ENCODE measurements at places on chromosomes 1 and 21.

GRCh38 chr1:66695116-66695515 lies 57.1 kb upstream of the DYNLT5 start:
- DNase-seq, result no peak

GRCh38 chr1:29211086-29212030 lies 19.4 kb downstream of the MECR start:
- DNase-seq, result no peak

- DNase-seq, result no peak
Observed at GRCh38 chr1:41478118-41478748, 6.2 kb downstream of the EDN2 start.

DNA sequence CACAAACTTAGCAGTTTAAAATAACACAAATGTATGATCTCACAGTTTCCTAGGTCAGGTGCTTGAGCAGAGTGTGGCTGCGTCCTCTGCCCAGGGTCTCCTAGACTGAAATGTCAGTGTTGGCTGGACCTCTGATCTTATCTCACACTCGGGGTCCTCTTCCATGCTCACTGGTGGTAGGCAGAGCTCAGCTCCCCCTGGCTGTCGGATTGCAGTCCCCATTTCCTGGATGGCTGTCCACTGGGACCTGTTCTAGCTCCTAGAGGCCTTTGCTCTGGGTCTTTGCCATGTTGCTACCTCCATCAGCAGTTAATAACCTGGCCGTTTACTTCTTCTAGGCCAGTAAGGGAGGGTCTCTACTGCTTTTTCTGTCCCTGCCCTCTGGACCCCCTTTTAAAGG lies 107.5 kb downstream of the PCNX2 start:
- DNase-seq, result no peak

DNA sequence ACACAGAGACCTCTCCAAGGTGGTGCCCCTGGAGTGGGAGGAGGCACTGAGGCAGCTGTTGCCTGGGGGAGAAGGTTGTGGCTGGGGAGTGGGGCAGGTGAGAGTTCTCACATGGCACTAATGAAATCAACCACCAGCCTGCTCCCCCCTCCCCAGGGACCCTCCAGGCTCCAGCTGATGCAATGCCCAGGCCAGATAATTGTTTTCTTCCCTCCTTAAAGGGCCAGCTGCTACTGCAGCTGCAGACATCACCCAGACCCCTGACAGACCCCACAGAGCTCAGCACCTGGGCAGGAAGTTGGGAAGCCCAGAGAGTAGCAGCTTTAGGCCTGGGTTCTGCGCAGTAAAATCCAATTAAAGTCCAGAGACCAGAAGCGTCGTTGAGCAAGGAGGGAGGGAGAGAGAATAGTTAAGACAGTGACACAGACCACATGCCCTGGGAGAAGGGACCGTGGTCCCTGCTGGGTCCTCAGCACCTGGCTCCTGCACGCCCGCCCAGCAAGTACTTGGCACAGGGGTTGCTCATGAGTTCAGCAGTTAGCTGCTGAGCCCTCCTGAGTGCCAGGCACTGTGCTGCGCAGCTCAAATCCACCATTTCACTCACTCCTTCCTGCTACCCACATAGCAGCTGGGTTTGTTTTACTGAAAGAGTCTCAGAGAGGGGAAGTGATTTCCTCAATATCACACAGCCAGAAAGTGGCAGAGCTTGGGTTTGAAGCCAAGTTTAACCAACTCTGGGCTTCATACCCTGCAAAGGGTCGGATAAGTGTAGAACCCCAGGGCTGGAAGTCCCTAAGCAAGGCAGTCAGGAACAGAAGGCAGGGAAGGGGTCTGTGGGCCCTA lies 1.9 kb downstream of the RIMS3 start:
- no peak for DNase-seq

- DNase-seq, result no peak
Observed at GRCh38 chr1:10950316-10951172, 61.9 kb upstream of the TARDBP start.

GRCh38 chr1:38613996-38614395 lies 245.6 kb downstream of the RRAGC start:
- no peak for DNase-seq

GRCh38 chr1:204075890-204076846 lies 3.3 kb downstream of the SOX13 start:
- no peak for DNase-seq

DNA sequence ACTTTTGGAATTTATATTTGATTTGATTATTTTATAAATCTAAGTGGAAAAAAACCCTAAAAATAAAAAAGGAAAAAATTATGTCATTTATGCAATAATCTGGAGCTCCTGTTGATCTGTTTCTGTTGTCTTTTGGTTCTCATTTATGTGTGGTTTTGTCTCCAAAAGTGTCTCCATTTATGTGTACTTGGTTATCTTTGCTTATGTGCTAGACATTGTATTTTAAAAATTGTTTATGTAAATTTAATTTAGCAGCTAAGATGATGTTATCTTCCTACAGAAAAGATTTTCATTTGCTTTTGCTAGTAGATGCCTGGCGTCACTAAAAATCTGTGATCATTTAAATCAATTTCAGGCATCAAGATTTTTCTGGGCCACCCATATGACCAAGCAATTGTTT lies 95.7 kb downstream of the OSBPL9 start:
- DNase-seq, result no peak

- no peak for DNase-seq
Observed at GRCh38 chr1:201456499-201457309, 12.3 kb downstream of the PHLDA3 start.

DNA sequence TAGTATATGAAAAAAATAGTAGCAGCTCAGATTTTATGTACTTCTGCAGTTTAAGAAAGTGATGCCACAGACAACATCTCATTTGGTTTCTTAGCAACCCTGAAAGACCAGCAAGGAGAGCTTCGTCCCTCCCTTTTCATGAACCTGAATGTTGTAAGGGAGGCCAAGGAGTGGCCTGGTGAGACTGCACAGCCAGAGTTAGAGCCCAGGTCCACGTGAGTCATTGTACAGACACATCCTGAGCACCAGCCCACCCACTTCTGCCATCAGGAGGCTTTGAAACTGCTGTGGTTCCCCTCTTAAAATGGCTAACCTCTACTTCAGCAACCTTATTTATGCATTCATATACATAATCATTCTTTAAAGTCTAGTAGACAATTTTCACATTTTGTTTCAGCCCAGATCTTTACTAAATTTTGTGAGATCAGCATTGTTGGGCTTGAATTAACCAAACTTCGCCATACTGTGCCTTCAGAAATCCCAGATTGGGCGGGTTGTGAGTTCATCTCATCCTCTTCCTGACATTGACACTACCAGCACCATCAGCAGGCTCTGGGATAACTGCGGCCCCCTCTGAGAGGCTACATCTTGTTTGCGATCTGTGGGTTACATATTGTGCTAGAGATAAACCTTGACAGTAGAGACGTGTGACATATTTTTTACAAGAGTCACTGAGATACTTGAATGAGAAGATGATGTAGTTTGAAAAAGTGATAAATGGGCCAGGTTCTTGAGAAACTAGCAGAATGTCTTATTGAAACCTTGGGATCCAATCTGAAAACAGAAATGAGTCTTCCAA lies 106.7 kb downstream of the CAMTA1 start:
- no peak for DNase-seq

- DNase-seq, result no peak
Observed at GRCh38 chr1:2046174-2046917, 3.9 kb upstream of the PRKCZ start.

GRCh38 chr1:89957107-89957506 lies 37.8 kb upstream of the ZNF326 start:
- no peak for DNase-seq

GRCh38 chr21:36005879-36006400 lies 54.4 kb downstream of the SETD4 start:
- DNase-seq, result no peak

DNA sequence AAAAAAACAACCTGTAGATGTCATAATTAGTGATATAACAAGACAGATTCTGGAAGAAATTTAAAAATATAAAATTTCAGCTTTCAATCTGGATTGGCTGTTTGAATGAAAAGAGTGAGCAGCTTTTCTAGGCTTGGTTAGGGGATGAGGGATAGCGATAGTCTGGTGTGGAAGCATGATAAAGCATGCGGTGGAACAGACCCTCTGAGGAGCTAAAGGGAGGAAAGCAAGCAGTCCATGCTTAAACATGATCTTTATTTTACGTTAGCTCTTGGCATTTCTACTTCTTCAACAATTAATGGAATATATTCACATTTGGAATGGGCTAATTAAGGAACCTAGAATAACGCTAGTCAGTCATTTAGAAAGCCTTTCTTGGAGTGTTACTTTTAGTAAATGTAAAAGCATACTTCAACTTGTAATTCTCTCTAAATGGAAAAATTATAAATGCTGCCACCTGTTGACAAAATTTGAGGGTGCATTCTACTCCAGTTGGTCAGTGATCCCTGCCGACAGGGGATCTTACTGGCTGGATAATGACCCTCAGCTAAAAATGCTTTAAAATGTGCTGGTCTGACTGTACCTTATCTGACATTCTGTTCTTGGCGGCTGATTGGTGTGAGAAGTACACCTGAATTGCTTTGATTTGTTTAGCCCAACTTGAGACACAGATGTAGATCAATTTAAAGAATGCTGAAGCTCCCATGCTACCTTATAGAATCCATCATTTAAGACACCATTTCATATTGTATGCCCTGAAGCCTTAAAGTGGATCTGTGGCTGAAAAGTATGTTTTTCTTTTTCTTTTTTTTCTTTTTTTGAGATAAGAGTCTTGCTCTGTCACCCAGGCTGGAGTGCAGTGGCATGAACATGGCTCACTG lies 61.2 kb downstream of the AK4 start:
- DNase-seq, result peak; percentile 37

DNA sequence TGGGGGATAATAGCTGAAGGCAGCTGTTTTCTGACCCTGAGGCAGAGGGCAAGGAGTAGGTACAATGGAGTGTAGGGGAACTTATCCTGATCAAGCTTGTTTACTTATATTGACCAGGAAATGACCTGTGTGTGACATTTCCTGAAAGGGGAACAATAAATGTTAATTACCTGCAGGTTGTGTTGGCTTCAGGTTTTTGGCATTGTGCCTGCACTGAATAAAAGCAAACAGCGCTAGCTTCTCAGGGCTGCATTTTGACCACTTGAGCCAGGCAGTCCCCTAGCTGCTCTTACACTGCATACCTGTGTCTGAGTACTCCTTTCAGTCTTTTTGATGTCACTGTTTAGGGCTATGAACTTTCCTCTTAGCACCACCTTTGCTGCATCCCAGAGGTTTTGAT lies 40.6 kb downstream of the DRAM2 start:
- no peak for DNase-seq

- no peak for DNase-seq
Observed at GRCh38 chr1:206905295-206906164, 8.3 kb downstream of the IL24 start.

DNA sequence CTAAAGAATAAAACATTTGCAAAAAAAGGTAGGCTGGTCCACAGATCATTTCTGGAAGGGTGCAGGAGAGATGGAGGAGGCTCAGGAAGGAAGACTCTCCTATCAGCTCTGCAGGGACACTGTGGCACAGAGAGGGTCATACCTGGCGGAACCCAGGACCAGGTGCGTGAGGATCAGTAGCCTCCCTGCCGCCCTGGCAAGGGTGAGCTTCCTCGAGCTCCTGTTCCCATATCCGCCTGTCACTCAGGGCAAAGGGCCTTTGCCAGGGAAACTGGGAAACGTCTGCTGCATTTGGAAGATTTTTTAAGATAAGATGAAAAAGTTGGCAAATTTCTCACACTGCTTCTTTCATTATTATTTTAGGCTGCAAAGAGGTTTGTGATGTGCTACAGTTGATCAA lies 112.1 kb upstream of the TIAM1 start:
- no peak for DNase-seq

- no peak for DNase-seq
Observed at GRCh38 chr1:183124259-183124658, 61.8 kb upstream of the LAMC2 start.
